SK-N-SH (cell line): ENCODE measurements at places on chromosomes 3 and 15. TPM values are rescaled to one million over a fixed set of nuclear protein-coding genes. Genes with fewer than 3 reads are reported as not detected.

Gene REC114
- polyA plus RNA-seq, result not detected in 2 replicates

Gene TUSC7
- not detected in 2 replicates for polyA plus RNA-seq

Gene RAB6B
- 8.5 and 9.3 TPM in 2 replicates for polyA plus RNA-seq

Gene TEX55
- not detected in 2 replicates for polyA plus RNA-seq

Gene CPNE4
- polyA plus RNA-seq, result not detected in 2 replicates

DNA sequence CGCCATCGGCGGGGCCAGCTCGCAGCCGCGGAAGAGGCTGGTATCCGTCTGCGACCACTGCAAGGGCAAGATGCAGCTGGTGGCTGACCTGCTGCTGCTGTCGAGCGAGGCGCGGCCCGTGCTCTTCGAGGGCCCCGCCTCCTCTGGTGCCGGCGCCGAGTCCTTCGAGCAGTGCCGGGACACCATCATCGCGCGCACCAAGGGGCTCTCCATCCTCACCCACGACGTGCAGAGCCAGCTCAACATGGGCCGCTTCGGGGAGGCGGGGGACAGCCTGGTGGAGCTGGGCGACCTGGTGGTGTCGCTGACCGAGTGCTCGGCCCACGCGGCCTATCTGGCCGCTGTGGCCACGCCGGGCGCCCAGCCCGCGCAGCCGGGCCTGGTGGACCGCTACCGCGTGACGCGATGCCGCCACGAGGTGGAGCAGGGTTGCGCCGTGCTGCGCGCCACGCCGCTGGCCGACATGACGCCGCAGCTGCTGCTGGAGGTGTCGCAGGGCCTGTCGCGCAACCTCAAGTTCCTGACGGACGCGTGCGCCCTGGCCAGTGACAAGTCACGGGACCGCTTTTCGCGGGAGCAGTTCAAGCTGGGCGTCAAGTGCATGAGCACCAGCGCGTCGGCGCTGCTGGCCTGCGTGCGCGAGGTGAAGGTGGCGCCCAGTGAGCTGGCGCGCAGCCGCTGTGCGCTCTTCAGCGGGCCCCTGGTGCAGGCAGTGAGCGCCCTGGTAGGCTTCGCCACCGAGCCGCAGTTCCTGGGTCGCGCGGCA is 1.8 kb downstream of the TLNRD1 start:
- DNase-seq, result no peak

- DNase-seq, result no peak
Measured at GRCh38 chr15:54227569-54227968, 249.3 kb downstream of the UNC13C start.

- DNase-seq, result no peak
Measured at GRCh38 chr15:36626984-36627383, 47.6 kb downstream of the CDIN1 start.

GRCh38 chr3:190063490-190063889 is 57.2 kb downstream of the P3H2 start:
- no peak for DNase-seq

GRCh38 chr3:55405436-55405835 is 81.7 kb downstream of the WNT5A start:
- DNase-seq, result peak; percentile 2

- no peak for DNase-seq
Measured at GRCh38 chr3:72223116-72223515, 438.2 kb upstream of the PROK2 start.

DNA sequence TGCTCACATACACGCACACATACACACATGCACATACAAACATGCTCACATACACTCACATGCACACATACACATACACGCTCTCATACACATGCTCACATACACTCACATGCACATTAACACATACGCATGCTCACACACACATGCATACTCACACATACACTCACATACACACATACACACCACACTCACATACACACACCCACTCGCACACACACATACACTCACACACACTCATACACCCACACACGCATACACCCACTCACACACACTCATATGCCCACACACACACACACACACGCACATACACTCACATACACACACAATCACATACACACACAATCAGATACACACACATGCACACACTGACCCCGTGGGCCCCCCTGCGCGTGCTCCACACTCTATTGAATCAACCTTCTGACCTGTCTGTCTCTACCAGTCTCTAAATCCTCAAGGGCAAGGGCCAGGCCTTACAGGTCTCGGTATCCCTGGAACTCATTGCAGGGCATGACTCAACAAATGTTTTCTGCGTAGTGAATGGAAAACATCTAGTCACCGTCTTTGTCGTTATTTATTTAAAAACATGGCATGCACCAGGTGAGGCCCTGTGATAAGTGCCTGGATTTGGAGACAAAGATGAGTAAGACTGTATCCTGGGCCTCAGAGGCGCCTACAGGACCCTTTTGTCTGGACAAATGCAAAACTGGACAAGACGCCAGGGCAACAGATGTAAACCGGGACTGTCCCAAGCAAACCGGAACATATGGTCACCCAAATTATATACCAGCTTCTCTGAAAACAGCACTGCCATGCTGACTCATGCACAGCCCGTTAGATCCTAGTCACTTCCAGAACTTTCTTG is 41.8 kb downstream of the GRK7 start:
- no peak for DNase-seq

- DNase-seq, result peak; percentile 57
Measured at GRCh38 chr3:37456270-37456708, 281.9 kb upstream of the LRRFIP2 start.

GRCh38 chr3:32384938-32385337 is 6.7 kb upstream of the CMTM7 start:
- DNase-seq, result peak; percentile 42

DNA sequence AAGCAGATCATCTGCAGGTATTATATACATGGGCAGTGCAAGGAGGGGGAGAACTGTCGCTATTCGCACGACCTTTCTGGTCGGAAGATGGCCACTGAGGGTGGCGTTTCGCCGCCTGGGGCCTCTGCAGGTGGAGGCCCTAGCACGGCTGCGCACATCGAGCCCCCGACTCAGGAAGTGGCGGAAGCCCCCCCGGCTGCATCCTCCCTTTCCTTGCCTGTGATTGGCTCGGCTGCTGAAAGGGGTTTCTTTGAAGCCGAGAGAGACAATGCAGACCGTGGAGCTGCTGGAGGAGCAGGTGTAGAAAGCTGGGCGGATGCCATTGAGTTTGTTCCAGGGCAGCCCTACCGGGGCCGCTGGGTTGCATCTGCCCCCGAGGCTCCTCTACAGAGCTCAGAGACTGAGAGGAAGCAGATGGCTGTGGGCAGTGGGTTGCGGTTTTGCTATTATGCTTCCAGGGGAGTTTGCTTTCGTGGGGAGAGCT is 639 bp downstream of the MKRN3 start:
- peak; percentile 77 for DNase-seq

DNA sequence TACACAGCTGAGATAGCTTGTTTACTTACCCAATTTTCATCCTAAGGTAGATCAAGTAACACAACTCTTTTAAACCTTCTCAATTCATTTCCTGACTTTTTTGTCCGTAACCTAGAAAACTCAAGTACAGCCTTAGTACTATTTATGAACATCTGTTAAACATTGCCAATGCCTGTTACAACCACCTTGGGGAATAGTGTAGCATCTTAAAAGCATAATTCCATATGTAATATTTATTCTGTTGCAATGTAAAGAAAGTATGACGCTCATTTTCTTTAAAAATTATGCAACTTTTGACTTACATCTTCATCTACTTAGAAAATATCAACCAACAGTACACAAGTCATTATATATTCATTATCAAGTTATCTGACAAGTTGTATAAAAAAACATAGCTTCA is 54.6 kb downstream of the SUCLG2 start:
- no peak for DNase-seq

DNA sequence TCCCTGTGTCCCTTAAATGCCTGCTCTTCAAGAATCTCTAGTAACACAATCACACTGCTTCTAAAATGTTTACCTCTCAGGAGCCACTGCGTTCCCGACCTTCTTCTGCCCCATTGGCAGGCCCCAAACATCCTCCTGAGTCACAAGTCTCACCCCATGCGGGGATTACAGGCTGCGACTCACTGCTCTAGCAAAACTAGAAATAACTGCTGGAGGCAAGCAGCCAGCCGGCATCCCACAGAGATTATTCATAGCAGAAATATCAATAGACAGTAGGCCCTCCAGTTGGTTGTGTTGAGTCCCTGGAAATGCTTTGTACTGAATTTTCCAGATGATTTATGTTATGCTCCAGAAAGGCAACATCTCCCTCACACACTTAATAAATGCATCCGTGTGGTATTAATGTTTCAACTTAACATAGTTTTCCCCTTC is 64.8 kb downstream of the RFTN1 start:
- no peak for DNase-seq

GRCh38 chr3:71784201-71784913 is 591 bp downstream of the PROK2 start:
- DNase-seq, result no peak

GRCh38 chr15:60172143-60172542 is 168.0 kb downstream of the FOXB1 start:
- DNase-seq, result no peak
